ENCODE measurements at places on chromosomes 7 and 10.

DNA sequence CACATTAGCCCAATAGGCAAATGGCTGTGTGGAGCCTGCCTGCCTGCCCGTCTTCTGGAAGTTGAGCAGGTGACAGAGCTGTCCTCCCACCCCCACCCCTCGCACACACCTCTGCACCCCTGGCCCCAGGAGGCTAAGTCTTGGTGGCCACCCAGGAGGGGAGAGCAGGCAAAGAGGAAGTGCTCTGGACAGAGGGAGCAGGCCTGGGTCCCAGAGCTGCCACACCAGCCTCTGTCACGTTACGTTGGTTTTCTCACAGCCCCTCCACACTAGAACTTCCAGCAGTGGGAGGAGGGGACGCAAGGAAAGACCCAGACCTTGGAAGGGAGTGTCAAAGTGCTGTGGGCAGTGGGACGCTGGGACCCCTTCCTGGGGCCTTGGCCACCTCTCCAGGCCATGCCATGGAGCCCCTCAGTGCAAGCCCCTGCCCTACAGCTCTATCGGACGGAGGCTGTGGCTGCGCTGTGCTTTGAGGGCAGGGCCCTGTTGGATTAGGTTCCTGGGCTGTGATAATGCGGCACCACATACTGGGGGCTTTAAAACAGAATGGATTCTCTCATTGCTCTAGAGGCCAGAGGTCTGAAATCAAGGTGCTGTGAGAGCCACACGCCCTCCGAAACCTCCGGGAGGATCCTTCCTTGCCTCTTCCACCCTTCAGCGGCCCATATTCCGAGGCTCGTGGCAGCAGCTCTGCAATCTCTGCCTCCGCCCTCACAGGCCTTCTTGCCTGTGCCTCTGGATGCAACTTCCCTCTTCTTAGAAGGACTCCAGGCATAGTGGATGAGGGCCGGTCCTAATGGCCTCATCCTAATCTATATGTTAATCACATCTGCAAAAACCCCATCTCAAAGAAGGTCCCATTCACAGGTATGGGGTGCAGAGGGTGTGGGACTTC is 9.9 kb downstream of the PRKAG2 start:
- DNase-seq, result no peak

GRCh38 chr10:114715171-114715670 is 57.1 kb upstream of the ABLIM1 start:
- no peak for DNase-seq

DNA sequence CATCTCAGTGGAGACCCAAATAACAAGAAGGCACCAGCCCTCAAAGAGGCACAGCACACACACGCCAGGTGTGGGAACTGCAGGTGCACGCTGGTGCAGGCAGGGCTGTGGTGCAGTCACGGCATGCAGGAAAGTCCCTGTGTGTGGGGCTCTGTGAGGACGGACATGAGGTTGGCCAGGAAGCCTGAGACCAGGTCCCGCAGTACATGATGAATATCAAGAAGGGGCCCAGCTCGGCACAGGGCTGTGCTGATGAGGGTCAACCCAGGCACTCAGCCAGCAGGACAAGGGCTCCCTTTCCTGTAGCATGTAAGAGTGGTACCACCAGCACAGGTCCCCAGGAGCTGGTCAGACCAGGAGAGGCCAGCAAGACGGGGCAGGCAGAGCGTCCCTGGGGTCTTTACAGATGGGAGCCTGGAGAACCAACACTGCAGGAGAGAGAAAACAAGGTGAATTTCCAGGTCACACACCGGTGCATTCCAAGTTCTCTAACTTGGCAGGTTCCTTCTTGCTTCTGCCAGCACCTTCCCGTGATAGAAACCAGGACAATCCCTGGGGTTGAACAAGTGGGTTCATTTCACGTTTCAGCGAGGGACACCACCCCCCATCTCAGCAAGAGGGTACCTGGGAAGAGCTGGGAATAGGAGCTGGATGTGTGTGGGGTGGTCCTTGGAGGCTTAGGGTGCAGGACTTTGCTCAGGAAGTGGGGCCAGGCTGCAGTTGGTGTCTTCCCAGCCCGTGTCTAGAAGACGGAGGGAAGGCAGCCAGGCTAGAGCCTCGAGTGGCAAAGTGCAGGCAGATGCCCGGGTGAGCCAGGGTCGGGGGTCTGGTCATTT is 244.8 kb upstream of the TCERG1L start:
- DNase-seq, result no peak

DNA sequence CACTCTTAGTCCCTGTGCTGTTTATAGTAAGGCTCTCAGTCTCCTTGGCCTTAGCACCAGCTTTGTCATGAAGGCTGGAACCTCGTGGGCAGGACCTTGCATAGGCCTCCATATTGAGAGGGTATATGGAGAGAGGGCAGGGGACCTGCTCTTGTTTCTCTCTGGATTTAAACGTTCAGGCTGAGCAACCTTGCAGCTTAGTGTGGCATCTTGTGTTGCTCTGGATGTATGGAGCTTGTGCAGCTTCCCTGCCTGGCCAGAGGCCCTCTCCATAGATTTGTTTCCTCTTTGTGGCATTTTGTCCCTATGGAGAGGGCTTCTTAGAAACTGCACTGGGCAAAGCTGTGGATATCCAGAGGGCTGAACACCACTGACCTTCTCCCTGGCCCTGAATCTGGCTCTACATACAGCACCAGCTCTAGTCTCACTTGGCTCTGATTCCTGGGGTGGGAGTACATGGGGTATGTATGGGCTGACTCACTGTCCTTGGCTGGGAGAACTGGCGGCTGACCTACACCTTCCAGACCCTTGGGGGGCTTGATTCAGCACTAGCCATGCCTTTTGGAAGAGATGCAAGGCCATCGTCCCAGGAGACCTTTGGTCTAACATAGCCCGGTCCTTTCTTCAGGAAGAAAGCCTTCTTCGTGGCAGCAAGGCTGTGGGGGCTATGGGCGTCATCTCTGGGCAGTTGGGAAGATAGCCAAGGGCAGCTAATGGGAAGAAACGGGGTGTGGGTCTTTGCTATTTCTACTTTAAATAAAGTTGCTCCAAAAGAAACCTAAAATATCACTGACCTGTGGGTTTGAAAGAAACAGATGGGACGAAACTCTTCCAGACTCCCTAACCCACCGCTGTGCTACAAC is 30.5 kb downstream of the ITPRIP start:
- DNase-seq, result no peak

- DNase-seq, result no peak
These were observed 81.4 kb downstream of the LRRC4 start for GRCh38 chr7:127949769-127950222.

All from RKO (cell line).